ENCODE measurements at places on chromosomes 1 and 21.

DNA sequence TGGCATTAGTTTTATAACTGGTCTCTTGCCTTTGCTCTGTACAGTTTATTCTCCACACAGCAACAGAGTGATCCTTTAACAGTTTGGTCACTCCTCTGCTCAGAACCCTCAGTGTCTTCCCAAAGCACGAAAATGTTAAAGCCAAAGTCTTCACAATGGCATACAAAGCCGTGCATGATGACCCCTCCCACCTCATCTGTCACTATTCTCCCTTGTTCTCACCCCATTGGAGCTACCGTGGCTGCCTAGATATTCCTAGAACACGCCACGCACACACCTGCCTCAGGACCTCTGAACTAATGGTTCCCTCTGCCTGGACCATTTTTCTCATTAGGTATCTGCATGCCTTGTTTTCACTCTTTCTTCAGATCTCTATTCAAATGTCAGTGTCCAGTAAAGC, 8.6 kb upstream of the SEMA4A start:
- DNase-seq: no peak

DNA sequence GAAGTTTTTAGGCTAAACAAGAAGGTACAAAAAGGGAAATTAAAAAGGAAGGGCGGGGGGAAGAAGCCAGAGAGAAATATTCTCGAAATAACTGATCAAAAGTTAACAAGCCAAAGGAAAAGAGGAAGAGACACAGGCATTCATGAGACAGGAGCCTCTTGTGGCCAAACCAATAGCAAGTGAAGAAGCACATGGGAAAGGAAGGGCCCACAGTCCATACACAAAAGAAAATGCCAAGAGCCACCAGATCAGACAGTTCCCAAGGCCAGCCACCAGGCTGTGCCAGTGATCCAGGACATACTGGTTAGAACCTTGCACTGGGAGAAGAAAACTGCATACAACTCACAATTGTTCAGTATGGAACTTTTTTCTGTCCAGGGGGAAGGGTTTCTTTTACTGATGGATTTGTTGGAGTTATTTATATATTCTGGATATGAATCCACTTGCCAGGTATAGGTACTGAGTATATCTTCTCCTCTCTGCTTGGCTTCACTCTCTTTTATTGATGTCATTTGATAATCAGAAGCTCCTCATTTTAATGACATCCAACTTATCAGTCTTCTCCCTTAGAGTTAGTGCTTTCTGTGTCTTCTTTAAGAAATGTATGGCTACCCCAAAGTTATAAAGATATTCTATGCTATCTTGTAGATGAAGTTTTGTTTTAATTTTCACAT, 76.8 kb downstream of the CD46 start:
- DNase-seq: peak; percentile 98

DNA sequence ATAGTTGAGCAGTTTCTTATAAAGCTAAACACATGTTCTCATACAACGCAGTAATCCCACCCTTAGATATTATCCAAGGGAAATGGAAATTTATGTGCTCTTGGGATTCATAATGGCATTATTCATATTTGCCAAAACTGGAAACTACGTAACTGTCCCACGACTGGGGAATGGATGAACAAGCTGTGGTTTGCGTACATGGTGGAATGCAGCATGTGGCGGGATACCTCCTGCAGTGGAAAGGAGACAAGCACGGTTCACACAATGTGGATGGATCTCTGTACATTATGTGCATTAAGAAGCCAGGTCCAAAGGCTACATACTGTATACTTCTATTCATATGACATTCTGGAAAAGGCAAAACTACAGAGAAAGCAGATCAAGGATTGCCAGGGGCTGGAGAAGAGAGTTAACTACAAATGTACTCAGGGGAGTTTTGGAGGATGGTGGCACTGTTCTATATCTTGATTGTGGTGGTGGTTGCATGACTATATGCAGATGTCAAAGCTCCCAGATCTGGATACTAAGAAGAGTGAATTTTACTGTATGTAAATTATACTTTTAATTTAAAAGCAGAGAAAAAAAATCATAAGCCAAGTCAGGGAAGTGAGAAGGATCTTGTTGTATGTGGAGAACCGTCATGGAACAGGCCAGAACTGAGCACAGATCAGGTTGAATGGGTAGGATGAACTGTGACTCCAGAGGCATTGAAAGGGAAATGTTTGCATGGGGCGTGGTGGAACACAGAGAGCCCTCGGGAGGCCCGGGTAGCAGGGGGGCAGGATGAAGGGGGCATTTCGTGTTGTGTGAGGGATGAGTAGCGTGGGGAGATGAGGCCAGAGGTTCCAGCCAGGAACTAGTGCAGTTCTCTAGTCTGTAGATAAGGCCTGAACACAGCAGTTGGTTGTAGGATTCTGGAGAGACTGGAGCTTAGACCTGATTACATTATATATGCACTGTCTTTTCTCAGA, 90.7 kb downstream of the GALNT2 start:
- peak; percentile 64 for DNase-seq

DNA sequence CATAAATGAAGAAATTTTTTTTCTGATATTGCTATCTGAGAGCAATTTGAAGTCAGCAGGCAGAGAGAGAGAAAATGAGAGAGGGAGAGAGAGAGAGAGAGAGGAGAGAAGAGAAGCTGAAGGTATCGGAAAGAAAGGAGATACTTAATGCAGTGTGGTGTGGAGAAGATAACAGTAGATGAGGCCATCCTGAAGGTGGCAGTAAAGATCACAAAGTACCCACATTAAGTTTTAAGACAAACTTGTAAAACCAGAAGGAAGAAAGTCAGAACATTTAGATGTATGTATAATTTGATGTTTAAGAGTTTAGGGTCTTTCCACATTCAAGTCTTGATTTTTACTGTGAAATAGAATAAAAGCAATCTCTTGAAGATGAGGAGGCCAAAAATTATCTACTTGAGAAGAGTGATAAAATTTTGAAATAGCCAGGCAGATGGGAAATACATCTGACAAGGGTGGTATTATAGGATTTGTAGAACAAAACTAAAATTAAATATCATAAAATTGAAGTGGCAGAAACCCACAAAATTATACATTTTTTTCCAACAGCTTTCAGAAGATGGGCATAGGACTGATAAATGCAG, 1753.4 kb downstream of the MRPL39 start:
- peak; percentile 77 for DNase-seq

DNA sequence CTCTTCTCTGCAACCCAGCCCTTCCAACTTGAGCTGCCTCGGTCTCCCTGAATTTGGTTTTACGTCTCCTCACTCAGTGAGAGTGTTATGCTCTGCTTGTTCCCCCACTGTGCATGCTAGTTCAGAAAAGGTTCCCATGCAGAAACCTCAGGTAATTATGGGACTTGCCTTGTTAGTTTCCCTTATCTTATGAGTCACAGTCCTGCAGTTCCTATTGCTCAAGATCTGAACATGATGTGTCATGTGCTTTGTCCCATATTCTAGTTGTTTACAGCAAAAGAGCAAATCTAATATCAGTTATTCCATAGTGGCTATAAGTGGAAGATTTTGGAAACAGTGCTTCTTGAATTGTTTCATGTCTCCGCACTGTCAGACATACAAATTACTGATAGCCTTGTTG, 74.4 kb downstream of the DUSP10 start:
- peak; percentile 68 for DNase-seq

DNA sequence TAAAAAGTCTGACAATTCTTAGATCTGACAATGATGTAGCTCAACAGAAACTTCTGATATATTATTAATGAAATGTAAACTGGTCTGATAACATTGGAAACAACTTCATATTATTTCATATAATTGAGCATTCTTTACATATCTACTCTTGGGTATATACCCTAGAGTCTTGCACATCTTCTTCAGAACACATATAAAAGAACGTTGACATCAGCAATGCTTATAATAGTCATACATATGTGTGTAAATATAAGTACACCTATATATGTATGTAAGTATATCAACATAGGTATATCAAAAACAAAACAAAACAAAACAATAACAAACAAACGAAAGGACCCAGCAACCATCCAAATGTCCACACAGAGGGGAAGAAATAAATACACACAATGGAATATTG, 38.4 kb downstream of the NRIP1 start:
- DNase-seq: no peak

DNA sequence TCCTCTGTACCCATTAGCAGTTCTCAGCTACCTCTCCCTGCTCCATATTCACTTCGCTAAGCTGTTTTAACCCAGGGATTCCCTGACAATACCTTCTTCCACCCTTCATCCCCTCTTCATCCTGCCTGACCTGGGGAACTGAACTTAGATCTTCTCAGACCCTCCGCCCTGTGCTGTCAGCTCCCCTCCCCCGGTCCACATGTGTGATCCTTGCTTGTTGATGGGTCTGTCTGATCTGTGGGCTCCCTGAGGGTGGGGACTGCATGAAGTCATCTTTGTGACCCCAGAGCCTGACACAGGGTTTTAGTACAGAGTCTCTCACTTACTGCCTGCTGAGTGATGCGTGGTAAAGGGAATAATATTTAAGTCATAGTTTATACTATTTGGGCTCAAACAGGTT, 11.8 kb downstream of the CHAF1B start:
- DNase-seq: peak; percentile 30

DNA sequence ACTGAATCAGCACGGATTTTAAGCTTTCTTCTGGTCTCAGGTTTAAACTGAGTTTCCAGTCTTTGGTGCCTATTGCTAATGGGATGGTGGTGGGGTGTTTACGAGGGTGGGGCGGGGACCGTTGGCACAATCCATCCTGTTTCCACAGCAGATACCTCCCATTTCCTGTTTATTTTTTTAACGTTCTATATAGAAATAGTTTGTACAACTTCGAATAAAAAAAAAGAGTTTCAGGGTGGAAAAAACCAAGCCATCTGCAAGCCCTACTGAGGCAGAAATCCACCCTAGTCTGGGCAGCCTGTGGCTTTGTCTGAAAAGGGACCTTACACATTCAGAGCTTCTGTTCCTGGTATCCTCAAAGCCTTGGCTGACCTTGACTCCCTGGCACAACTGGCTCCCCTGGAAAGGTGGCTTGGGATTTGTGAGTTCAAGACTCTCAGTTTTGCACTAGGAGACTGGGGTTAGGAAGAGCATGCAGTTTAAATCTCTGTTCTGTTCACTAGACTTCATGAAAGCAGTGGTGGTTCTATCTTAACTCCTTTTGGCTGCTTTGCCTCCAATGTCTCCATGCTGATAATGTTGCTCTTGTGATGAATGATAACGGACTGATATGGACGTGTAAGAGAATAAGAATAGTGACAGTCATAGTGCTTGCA, 46.7 kb downstream of the VANGL2 start:
- DNase-seq: peak; percentile 30

- DNase-seq: no peak
Measured at GRCh38 chr1:30417001-30417700, 306.2 kb downstream of the MATN1 start.

DNA sequence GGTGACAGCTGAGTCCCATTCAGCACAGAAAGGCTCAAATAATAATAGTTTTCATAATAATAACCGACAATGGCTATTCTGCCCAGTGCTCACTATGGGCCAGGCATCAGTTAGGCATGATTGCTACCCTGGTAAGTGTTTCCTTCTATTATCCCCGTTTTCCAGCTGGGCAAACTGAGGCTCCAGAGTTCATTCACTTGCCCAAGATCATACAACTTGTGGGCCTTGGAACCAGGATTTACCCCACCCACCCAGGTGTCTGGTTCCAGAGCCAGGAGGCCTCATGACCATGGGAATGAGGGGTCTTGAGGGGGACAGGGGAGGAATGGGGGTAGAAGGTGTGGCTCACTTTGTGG, 518 bp downstream of the PLOD1 start:
- DNase-seq: no peak

GRCh38 chr1:193094112-193094511, 11.1 kb downstream of the GLRX2 start:
- DNase-seq: no peak

DNA sequence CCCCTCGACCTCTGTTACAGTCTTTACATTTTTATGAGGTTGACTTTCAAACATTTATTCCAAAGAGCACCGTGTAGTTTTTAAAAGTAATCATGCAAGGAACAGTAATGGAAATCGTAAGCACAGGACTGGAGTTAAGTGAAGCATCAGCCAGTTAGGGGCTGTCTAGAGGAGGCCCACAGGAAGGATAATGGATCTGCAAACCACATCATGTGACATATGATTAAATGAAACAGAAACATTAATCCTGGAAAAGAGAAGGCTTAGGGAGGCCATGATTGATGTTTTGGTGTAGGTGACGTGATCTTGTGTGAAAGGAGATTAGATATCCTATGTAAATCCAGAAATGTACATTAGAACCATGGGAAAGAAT, 25.0 kb downstream of the RGS7 start:
- no peak for DNase-seq

GRCh38 chr1:44854970-44855369, 11.9 kb upstream of the PTCH2 start:
- DNase-seq: no peak

GRCh38 chr1:228958121-228958520, 222.8 kb downstream of the RHOU start:
- DNase-seq: no peak

GRCh38 chr21:17585875-17586450, 26.7 kb downstream of the BTG3 start:
- DNase-seq: peak; percentile 77

DNA sequence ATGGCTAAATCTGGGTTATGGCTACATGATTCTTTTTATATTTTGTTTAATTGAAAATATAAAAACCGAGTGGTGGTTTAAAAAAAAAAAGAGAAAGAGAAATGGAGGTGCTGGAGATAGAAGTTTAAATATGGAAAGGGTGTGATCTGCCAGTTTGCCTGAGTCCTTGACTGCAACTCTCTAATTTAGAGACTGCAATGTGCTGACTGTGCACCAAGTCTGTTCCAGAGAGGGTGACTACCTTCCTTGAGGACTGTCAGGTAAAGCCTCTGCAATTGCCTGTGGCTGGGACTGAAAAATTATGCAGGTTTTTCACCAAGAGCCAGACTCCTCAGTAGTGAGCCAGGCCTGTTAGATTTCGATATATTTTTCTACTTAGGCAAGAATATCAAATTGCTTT, 1326.3 kb downstream of the BRINP3 start:
- no peak for DNase-seq

DNA sequence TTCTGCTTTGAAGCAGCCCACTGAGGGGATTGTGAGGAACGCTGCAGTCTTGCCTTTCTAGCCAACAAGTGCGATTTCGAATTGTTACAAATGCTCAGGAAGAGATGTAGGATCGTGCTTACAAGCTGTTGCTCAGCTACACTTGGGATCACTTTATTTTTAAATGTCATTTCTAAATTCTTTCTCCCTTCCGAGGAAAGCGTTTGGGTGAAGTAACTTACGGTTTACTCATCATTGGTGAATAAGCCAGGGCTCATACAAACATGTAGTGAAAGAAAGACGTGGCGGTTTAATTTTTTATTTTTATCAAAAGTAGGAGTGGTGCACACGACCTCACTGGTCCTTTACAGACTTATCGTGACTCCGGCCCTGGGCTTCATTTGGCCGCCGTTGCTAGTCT, 386.6 kb downstream of the KIF26B start:
- no peak for DNase-seq

- DNase-seq: no peak
Measured at GRCh38 chr1:244657421-244657820, 4.5 kb downstream of the DESI2 start.

All from OCI-M1 (cell line).